Activated naive CD8-positive, alpha-beta T cell treated with anti-CD3 and anti-CD28 coated beads for 36 hours (primary cell): ENCODE measurements at places on chromosomes 7 and 10. TPM values are rescaled to one million over a fixed set of nuclear protein-coding genes. Genes with fewer than 3 reads are reported as not detected.

DNA sequence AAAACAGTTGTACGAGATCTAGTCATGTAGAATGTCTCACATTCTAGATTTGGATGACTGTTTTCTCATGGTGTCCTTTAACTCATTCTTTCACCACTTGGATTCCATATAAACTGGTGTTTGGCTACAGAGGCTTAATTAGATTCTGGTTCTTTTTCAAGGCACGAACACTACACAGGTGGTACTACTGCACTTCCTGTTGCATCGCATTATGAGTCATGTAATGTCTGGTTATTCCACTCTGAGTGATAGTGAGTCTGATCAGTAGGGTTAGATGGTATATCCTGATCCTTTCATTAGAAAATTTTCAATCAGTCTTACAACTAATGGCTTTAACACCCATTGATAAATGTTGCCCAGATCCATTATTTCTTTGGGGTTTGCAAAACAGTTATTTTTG, 11.2 kb upstream of the AKAP9 start:
- DNase-seq, result no peak

DNA sequence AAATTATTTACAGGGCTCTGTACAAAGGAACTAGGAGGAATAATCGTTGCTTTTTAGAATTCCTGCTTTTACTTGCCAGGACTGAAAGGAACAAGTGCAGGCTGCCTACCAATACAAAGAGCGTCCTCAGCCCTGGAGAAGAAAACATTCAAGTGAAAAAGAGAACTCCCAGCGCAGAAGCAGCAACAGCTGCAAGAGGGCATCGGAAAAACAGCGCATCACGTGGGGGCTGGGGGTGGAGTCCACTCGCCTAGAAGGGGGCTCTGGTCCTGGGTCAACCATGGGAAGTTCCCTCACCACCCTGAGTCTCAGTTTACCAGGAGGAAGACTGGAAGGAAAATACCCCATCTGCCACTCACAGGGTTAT, 385 bp upstream of the C10orf90 start:
- DNase-seq, result no peak

- DNase-seq, result no peak
Measured at GRCh38 chr10:21203473-21204107, 306.5 kb upstream of the NEBL start.

Gene GPR37
- total RNA-seq, result not detected

DNA sequence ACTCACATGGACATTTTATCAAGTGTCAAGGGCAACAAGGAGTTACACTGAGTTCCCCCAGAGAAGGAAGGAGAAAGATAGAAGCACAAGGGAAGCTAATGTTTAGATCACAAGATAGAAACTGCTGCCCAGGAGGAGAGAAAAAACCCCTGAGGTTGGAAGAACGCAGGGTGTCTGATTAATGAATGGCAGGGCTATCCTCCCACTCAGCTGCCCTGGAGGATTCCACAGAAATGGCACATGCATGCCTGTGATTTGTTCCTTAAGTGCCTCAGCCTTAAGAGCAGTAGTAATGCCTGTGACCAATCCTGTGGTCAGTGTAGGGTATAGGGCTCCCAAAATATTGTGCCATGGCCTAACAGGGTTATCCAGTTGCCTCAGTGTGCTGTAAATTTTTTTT, 20.2 kb downstream of the DNAJB9 start:
- DNase-seq, result no peak

DNA sequence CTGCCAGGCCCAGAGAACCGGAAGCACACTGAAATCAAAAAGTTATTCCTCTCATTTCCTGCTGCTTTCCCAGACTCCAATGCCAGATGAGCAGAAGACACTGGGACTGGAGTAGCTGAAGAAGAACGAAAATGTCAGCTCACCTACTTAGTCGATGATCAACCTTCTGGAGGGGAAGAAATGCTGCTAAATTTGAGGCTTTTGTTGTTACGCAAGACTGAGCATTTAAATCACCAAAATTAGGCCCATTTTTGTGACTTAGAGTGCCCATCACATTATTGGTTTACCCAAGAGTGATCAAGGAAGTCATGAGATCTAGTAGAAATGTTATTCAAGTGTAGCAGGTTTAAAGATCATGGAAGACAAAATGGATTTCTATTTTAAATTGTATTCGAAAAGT, 182.1 kb upstream of the PLXDC2 start:
- DNase-seq, result no peak

DNA sequence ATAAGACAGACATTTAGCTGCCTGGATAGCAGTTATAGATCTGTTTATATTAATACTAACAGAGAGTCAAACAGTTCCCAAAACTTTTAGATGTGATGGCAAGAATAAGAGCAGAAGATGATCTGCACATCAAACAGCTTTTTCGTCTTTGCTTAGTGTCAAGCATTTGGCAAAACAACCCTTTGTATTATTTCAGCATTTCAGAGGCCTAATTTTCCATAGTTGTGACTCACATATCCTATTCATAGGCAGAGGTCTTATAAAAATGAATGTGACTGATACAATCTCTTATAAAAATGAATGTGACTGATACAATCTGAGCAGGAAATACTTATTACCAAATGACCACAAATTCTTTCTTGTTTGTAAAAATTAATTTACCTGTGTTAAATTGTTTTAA, 71.2 kb downstream of the LRRTM3 start:
- no peak for DNase-seq

Gene FAM25A
- total RNA-seq, result not detected

DNA sequence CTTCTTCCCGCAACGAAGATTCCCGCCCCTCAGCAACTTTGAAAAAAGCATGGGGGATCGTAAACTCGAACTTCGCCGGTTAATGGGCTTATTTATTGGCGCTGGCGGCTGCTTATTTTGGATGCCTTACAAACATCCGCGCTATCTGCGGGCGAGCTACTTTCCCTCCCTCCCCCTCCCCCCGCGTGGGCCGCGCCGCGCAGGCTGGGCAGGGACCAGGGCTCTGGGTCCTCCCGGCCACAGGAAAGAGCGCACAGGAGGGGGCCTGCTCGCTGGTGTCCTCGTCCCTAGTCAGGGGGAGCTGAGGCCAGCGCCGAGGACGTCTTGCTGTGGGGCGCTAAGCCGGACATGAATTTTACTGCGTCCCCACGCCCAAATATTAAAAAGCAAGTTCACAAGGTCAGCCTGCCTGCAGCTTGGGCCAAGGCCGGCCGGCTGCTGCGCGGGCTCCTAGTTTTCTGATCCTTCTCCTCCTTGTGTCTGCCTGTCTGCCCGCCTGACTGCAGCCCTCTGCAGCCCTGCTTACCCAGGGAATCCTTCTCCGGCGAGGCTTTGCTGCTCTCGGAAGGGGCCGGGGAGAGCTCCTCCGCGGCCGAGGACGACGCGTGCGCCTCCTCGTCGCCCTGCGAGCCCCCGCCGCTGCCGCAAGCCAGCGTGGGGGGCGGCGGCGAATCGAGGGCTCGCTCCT, 1.2 kb downstream of the HOXA10 start:
- DNase-seq, result no peak

DNA sequence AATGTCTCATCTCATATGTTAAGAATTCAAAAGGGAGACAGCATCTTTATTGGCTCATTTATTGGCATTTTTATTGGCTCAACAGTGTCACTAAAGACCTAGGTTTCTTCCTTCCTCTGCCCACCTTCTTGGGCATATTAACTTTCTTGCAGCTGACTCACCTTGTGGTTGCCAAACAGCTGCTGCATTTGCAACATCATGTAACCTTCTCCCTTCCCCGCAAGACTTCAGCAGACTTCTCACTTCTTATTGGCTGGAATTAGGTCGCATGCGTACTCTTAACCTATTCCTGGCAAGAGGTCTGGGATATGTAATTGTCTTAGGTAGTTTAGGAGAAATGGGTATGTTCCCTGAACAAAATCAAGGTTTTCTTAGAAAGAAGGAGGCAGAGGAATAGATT, 263.2 kb downstream of the POU6F2 start:
- DNase-seq, result no peak

Gene CPA4
- total RNA-seq, result not detected
